Mesenchymal stem cell (in vitro differentiated cells and primary cell): ENCODE measurements at places on chromosomes 1 and 21.

- no peak for DNase-seq
Measured at GRCh38 chr1:6779089-6779805, 6.0 kb upstream of the CAMTA1 start.

DNA sequence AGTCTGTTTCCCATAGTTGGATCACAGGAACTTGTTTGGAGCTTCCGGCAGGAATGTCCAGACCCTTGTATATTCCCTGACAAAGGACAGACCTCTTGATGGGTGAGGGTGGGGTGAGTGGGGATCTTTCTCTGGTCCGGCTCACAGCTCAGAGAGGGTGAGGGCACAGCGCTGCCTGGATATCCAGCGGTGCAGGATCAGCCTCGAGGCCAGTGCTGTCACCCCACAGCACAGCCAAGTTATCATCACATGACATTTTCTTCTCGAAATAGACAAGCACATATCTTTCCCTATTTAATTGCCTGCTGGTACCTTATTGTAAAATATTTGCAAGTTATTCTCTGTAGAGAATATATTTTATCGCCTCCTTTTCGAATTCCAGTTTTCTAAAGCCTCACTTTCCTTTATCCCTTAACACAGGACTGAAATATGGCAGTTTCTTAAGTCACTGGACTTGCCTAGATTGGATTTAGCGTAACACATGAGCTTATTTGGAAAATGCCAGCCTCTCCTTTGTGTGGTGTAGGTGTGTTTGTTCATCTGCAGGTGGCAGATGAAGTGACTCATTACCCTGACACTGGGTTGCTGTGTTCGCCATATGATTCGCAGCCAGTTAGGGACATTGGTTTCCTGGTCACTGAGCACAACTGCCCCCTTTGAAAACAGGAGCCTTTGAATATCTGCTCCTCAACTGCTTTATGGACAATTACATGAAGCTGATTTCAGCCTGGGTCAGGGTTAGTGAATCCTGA lies 21.4 kb downstream of the CLIC6 start:
- DNase-seq, result no peak

DNA sequence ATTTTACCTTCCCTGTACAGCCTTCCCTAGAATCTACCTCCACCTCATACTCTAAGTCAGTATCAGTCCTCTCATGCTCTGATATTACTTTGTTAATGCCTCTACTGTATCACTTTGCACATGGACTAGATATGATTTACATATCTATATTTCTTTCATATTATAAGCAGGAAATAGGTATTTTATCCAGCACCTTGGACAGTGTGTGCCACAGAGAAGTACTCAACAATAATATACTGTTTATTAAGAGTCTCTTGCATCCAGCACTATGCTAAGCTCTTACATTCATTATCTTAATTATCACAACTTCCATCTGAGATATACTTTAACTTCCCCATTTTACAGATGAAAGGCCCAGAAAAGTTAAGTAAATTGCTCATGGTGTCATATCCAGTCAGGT lies 247.9 kb upstream of the DAB1 start:
- no peak for DNase-seq

- DNase-seq, result no peak
Measured at GRCh38 chr21:18772404-18772803, 368.8 kb upstream of the TMPRSS15 start.

DNA sequence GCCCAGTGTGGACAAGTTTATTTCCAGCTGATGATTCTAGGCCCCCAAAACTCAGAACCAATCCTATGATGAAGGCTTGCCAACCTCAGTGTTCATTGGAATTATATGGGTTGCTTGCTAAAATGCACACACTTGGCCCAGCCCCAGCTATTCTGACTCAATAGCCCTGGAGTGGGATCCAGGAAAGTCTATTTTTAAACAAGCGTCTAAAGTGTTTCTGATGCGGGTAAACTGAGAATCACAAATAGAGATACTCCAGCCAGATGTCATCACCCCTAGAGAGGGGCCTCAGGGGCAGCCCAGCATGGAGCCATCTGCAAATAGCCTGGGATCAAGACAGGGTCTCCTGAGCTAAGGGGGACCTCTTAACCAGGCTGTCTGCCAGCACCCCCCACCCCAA lies 46.0 kb downstream of the PKP1 start:
- DNase-seq, result peak; percentile 5

- DNase-seq, result peak; percentile 81
Measured at GRCh38 chr1:154608397-154609270, 648 bp upstream of the ADAR start.

- DNase-seq, result no peak
Measured at GRCh38 chr1:200671235-200671786, 1.6 kb upstream of the DDX59 start.

DNA sequence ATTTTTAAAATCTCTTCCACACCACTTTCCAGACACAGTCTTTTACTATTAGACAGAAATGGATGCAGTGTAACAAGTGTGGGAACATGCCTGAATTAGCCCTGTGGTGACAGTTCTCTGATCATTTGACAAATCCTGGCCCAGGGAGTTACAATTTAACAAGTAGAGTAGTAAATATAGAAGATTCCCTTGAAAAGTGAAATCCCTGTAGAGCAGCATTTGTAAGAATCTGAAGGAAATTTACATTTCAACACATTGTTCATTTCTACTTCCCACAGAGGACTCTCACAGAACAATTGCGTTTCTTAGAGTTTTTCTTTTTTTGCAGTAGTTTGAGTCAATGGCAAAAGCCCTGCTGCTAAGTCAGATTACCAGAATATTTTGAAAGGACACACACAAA lies 458.3 kb upstream of the BRINP3 start:
- no peak for DNase-seq

DNA sequence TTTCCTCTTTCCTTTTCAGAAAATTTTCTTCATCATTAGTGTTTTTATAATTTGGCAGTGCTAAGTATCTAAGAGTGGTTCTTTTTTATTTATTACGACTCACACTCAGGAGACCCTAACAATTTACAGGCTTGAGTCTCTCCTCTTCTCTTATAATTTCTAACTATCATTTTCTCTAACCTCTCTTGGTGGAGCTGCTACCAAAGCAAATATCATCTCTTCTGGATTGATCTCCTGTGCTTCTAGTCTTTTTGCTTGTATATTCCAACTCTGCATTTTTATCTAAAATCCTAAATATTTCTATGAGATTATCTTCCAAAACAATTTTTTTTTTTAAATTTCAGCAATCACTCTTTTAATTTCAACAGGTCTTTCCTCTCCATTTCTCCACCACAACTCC lies 250.3 kb downstream of the KCNT2 start:
- no peak for DNase-seq

DNA sequence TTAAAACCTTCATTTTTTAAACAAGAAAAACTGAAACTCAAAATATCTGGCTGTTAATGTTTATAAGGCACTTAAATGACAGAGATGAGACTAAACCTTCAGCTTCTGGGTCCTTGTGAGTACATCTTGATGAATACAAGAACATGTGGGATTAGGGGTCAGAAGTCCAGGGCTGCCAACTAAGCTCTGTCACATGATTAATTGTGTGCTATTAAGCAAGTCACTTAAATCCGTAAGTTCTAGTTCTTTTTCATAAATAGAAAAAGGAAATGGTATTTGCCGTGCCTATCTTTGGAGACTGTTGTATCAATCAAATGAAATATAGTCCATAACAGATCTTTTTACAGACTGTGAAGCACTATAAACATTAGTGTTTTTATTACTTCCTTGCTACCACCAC lies 43.2 kb upstream of the KCTD3 start:
- DNase-seq, result peak; percentile 69

- no peak for DNase-seq
Measured at GRCh38 chr1:165138960-165139359, 217.6 kb downstream of the LMX1A start.

GRCh38 chr1:107877092-107877491 lies 87.9 kb downstream of the VAV3 start:
- peak; percentile 92 for DNase-seq

GRCh38 chr1:6367381-6368012 lies 26.1 kb downstream of the ACOT7 start:
- DNase-seq, result peak; percentile 52

GRCh38 chr1:116015679-116016078 lies 39.4 kb downstream of the SLC22A15 start:
- no peak for DNase-seq

DNA sequence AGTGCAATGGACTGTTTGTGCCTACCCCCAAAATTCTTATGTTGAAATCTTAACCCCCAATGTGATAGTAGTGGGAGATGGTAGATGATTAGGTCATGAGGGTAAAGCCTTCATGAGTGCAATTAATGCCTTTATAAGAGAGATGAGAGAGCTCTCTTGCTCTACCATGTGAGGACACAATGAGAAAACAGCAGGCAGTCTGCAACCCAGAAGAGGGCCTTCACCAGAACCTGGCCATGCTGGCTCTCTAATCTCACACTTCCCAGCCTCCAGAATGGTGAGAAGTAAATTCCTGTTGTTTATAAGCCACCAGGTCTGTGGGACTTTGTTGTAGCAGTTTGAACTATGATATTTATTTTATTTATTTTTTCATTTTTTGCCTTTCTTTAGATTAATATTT lies 21.0 kb downstream of the RYR2 start:
- no peak for DNase-seq
